ENCODE measurements at places on chromosomes 7 and 10.
A peak's percentile ranks its signal among the peaks of the same experiment; 100 is the strongest.

- DNase-seq, result peak; percentile 69
These were observed 2.0 kb downstream of the FBXL15 start for GRCh38 chr10:102422545-102423129.

DNA sequence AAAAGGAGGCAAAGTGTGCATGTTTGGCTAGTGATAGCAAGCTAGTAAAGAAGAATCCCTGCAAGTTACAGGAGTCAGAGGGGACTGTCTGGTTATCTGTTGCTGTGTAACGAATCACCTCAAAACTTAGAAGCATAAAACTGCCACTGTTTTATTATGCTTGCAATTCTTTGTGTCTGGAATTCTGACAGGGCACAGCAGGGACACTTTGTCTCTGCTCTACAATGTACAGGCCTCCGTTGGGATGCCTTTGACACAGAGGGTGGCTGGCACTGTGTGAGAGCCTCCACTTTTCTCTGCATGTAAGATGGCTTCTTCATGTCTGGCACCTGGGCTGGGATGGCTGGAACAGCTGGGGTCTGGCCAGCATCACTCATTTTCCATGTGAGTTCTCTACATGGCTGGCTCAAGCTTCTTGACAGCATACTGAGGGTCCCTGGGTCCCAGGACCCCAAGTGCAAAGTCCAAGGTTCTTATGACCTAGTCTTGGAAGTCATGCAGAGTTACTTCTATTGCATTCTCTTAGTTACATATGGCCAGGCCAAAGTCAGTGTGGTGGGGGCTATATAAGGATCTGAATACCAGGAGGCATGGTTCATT, 276.9 kb downstream of the RPS24 start:
- DNase-seq, result no peak

DNA sequence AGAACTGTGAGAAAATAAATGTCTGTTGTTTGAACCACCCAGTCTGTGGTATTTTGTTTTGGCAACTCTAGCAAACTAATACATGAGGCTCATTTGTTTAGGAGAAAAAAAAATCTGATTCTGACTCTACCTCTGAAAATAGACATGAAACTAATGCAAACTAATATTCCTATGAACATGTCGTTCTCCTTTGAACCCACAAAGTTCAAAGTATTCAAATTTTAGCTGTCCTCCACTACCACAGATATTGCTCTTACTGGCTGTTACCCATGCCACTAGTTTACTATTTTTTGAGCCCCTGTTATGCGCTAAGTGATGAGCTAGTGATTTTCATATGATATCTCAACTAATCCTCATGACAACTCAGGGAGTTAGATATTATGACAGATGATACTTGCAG, 58.8 kb upstream of the ZNF804B start:
- DNase-seq, result no peak

GRCh38 chr7:15687546-15688278, 1.2 kb upstream of the MEOX2 start:
- DNase-seq, result peak; percentile 11

GRCh38 chr7:155345490-155345889, 47.8 kb downstream of the INSIG1 start:
- no peak for DNase-seq

GRCh38 chr10:126253611-126253998, 134.7 kb downstream of the ADAM12 start:
- no peak for DNase-seq

- DNase-seq, result no peak
These were observed 516.3 kb upstream of the MKI67 start for GRCh38 chr10:128642502-128642901.

DNA sequence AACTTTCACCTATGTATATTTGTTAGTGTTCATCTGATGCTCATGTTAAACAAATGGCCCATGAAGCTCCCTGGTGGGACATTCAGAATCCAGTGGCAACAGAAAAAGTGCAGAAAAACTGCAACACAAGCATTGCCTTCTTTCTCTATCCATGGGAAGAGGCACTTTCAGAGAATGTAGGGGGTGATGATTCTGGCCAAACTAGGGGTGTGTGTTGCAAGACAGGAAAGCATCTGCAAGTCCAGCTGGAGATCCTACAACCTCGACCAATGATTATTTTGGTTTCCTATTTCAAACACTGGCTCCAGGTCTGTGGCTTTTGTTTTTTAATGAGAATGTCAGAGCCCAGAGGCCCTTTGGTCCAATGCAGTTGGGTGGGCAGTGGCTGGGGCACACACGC, 198.7 kb downstream of the CXCL12 start:
- DNase-seq, result no peak

DNA sequence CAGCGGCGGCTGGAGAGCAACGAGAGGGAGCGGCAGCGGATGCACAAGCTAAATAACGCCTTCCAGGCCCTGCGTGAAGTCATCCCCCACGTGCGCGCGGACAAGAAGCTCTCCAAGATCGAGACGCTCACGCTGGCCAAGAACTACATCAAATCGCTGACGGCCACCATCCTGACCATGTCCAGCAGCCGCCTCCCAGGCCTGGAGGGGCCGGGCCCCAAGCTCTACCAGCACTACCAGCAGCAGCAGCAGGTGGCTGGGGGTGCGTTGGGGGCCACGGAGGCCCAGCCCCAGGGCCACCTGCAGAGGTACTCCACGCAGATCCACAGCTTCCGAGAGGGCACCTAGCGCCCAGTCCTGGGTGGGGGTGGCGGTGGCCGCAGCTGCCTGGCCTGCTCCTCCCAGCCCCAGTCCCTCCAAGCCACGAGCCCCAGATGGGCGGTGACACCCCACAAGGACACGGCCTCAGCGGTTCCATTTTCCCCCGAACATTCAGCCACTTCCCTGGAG, 1.3 kb downstream of the BHLHA15 start:
- no peak for DNase-seq

GRCh38 chr10:24197263-24197662, 11.7 kb upstream of the KIAA1217 start:
- no peak for DNase-seq

DNA sequence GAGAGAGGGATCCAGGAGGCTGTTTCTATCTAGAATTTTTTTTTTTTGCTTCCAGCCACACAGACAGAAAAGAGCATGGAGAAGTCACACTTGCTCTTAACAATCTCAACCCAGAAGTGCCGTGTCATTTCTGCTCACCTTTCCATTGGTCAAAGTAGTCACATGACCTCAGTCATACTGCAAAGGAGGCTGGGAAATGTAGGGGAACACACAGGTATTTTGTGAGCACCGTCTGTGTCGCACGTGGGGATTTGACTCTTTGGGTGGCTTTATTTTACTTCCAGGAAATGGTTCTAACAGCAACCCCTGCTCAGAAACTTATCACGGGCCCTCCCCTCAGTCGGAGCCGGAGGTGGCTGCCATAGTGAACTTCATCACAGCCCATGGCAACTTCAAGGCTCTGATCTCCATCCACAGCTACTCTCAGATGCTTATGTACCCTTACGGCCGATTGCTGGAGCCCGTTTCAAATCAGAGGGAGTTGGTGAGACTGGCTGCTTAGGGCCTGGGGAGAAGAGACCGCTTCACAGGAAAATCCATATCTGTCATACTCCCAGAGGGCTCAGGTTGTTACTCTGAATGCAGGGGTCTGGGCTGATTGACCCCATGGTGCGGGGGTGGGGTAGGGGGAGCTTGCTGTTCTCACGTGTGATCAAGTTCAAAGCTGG, 13.1 kb upstream of the CPA1 start:
- no peak for DNase-seq

GRCh38 chr7:39414224-39415035, 151.8 kb upstream of the YAE1 start:
- DNase-seq, result peak; percentile 7

DNA sequence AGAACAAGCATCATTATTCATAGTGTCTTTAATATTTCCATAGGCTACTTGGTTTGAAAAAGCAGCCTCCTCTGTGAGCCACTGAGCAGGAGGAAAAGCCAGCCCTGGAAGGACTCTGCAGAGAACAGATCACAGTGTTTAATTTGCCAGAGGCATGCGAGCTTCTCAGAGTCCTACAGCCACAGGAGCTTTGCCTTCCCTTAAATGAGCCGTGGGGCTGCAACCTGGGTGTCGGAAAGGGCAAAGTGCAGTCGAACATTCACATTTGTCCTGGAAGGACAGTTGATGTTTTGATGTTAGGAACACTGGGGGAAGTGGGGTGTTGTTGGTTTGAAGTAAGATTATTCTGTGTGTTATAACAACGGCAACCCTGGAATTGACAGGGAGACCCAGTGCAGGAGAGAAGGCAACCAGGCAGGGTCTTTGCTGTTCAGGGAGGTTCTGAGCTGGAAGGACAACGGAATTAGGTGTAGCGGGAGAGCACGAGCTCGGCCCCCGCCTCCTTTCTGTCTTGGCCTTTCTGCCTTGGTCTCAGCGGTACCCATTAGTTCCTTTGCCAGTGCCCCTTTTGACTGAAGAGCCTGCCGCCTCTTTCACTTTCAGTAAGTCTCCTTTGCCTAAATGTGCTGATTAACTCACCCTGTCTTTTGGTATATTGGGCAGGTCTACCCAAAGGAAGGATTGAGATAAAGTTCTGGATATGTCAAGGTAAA, 192.3 kb upstream of the PITRM1 start:
- DNase-seq, result no peak

- DNase-seq, result no peak
These were observed 624.8 kb downstream of the GRID1 start for GRCh38 chr10:85741626-85742300.

DNA sequence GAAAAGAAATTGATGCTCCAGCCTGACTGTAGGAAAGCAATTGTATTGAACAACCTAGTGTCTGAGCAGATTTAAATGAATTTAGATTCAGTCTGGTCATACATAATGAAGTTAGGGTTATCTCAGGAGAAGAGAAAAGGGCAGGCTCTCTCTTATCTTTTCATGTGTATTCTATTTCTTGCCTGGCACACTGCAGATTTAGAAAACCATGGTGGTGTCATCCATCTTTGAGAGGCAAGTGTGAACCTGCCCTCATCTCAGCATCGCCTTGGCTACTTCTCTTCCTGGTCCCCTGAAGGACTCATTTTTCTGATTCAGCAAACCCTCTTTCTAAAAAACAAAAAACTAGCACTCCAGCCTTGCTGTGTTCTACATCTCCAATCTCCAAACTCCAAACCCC, 137.7 kb downstream of the LRRC4 start:
- no peak for DNase-seq

DNA sequence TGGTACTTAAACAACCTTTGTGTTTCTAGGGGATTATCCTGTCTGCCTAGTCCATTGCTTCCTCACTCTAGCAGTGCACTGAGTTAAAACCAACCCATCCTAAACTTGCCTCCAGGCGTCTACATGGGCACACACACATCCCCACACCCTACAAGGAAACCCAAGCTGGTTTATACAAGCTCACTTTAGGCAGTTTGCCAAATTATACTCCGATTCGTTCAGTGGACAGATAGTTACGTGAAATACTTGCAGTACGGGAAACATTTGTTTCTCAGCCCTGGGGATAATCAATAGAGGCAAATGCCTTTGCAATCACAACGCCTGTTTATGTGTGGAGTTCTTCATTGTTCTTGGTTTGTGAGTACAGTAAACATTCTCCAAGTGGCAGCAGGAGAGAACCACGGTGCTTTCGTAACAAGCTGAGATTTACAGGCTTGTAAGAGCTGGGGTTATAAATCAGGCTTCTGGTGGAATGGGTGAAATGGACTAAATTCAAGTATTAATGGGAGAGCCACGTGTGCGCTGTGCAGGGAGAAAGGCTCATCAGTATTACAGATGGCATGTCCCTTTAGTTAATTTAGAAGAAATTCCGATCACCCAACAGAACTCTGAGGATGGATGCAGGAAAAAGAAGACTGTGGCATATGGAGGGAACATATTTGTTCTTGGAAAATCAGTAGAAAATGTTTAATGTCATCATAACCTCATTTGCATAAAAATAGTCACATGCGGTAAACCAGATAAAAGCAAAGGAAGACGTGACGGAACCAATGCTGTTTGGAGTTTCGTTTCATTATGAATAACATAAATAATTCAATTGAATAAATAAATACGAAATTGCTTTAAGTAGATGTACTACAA, 217.1 kb downstream of the GALNT17 start:
- DNase-seq, result no peak

DNA sequence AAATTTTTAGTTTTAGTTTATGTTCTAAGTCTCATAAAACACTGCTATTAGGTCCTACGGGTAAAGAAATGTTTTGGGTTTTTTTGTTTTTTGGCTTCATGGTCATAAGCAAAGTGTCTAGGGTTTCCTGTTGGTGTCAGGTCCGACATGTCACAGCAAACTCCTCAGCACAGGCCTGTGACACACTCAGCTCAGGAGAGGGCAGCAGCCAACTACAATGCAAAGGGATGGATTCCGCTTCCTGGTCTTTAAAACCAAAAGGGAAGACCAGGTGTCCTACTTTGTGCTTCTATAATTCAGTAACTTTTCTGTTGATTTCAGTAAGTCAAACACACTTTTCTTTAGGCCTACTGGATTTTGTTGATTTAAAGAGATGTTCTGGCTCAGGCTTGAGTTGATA, 83.8 kb upstream of the MACROH2A2 start:
- no peak for DNase-seq

- DNase-seq, result no peak
These were observed 17.1 kb downstream of the ADAM8 start for GRCh38 chr10:133259602-133259989.

GRCh38 chr10:86661161-86662025, 6.9 kb upstream of the LDB3 start:
- DNase-seq, result no peak

DNA sequence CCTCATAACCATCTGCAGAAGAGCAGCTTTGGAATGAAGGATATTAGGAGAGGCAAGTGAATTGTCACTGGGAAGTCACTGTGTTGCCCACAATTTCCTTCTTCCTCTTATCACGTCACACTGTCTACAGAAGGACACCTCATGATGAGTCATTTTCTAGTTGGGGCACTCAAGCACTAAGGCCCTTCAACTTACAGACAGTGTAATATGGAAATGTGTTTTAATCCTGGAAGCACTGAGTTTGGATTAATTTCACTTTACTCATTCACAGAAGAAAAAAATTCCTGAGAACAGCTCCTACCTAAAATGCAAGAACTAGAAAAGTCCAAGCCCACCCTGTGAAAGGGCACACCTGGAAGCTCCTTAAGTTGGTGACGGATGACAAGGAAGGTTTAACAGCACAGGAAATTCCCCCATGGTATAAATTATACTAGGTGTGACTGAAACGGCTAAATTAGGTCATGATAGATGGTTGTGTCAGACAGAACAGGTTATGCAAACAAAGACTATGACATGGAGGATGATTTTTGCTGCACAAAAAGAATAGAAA, 56.6 kb downstream of the PARD3 start:
- no peak for DNase-seq

DNA sequence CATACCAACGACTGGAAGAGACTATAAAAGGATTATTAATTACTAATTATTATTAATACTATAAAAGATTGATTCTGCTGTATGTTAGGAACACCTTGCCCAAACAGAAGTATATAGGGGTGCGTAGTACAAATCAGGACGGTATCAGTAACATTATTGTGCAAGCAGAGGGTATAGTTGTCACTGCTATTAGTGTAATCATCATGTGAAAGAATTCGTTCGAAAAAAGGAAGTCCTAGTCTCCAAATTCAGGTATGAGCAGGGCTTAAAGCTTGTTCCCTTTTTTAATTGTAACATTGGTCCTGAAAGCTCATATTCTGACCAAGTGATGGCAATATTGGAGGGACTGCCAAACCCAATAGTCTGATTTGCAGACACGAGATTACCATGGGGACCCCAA, 81.8 kb downstream of the THSD7A start:
- DNase-seq, result no peak

- no peak for DNase-seq
These were observed 38.9 kb upstream of the PRKG1 start for GRCh38 chr10:51035344-51035743.

GRCh38 chr7:135111379-135111778, 36.5 kb upstream of the TMEM140 start:
- no peak for DNase-seq

Measured in midbrain (tissue), 1 donor.